AG10803 (cell line): ENCODE measurements at places on chromosomes 7 and 10.

GRCh38 chr7:27153526-27153925 lies 1.1 kb upstream of the HOXA3 start:
- DNase-seq = no peak

DNA sequence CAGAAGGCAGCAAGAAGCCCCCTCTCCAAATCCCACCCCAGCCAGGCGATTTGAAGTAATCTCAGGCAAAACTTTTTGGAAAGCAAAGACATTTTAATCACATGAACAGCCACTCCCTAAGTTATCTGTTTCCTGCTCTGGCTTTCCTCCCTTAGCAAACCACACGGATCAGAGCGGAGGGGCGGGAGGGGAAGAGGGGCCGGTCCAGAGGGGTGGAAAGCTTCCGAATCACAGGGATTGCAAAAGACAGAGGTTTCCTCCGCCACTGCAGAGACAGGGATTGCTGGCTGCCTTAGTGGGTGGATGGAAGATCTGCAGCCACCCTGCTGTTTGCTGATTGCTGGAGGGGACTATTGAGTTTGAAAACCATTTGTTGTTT lies 41.2 kb downstream of the ZCCHC24 start:
- DNase-seq = peak; percentile 89

DNA sequence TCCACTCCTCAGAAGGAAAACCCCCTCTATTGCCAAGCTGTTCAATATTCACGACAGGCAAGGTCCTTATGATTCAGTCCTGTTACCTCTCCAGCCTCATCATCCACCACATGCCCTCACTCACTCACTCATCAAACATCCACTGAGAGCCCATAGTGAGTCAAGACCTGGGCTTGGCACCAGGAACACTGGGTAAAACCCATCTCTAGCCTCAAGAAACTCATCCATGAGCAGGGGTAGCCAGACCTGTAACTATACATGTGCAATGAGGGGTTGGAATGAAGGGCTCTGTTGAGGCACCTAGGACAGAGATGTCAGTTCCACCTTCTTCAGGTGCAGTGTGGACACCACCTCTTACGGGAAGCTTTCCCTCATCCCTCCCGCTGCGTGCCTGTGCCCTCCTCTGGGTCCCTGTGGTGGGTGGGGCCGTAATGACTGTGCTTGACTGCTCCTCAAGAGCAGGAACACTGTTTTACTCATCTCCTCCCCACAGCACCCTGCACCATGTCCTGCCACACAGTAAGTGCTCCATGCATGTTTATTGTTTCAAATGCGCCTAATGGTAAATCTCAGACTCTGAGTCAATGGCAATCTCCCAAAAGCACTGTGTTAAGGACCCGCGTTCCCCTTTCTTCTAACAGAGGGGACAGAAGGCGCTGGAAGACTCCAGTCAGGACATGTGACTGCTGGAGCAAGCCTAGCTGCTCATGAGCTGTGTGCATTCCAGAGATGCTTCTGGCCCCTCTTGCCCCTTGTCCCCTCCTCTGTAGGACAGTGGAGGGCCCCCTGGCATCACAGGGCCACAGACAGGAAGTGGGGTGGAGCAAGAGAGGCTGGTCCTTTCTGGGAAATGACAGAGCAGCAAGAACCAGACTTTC lies 95.4 kb downstream of the HIPK2 start:
- DNase-seq = peak; percentile 70

DNA sequence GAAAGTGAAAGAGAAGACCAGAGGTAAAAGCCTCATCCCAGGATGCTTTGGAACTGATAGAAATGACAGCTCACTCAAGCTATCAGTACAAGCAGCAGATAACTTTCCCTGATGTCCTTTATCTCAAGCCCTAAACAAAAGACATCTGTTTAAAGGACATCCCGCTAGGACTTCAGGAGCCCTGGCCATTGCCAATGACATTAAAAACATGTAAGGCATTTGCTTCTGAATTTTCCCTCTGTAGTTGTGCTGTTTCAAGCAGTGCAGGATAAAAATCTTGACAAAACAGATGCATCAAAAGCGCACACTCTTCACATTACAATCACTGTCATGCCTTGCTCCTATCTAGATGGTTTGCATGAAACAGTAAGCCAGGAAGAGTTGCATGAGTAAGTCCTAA lies 159.8 kb downstream of the AOAH start:
- DNase-seq = no peak

DNA sequence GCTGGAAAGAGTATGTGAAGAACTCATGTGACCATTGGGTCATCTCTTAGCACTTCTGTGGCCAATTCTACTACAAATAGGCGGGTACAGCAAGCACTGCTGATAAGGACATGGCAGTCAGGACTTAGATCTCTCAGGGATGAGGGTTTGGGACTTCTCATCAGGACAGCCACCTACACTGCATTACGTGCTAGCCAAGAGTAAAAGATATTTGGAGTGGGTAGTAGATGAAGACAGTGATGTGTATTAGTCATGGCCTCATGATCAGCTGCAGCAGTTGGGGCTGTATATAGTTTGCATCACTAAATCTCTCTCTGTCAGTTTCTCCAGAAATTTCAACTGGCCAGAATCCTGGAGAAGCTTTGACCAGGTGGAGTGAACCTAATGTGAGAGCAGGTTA lies 9.2 kb downstream of the TAS2R60 start:
- no peak for DNase-seq

- peak; percentile 87 for DNase-seq
Measured at GRCh38 chr7:18916826-18917225, 200.6 kb downstream of the TWIST1 start.

GRCh38 chr7:82823073-82823472 lies 339.6 kb downstream of the PCLO start:
- DNase-seq = no peak

- DNase-seq = no peak
Measured at GRCh38 chr10:120541984-120542383, 85.0 kb downstream of the PLPP4 start.

GRCh38 chr7:33444511-33444910 lies 315.1 kb downstream of the BBS9 start:
- peak; percentile 59 for DNase-seq

DNA sequence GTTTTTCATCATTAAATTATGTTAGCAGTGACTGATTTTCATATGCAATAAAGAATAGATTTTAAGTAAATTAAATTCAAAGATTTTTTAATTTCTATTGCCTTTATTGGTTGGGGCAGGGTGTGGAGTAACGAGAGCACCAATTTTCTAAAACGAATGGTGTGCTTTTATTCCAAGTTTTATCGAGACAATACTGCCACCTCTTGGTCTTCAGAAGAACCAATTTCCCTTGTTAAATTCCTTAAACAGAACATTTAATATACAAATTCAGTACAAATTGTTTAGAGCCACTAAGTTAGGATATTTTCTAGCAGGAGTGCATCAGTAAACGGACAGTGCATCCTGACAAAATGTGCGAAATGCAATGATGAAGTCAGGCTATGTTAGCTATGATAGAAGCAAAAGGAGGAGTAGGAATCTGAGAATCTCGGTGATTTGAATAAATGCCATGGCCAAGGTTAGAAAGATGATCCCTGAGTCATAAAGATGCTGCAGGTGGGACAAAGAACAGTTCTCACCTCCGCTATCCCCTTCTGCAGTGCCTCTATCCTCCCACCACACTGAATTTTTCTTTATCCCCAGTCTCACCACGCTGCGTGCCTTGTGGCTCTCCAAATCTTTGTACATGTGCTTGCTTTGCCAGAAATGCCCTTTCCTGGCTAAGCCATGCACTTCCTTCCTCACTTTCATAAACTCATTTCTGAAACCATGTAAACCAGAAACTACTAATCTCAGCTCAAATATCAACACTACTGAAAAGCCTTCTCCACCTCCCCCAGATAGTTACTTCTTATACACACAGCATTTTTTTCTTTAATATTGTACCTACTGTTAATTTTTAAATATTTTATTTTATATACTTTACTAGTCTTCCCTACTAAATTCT lies 31.9 kb upstream of the AGBL3 start:
- peak; percentile 42 for DNase-seq

- no peak for DNase-seq
Measured at GRCh38 chr7:157117796-157118195, 20.9 kb upstream of the UBE3C start.

DNA sequence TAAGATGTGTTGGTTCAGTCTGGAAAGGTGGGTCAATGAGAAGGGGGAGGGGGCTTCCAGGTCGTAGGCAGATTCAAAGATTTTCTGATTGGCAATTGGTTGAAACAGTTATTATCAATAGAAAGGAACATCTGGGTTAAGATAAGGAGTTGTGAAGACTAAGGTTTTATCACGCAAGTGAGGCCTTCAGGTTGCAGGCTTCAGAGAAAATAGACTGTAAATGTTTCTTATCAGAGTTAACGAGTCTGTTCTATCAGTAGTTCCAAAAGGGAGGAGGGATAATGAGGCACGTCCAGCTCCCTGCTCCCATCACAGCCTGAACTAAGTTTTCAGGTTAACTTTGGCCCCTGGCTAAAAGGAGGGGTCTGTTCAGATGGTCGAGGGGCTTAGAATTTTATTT lies 11.1 kb upstream of the CFAP46 start:
- no peak for DNase-seq

DNA sequence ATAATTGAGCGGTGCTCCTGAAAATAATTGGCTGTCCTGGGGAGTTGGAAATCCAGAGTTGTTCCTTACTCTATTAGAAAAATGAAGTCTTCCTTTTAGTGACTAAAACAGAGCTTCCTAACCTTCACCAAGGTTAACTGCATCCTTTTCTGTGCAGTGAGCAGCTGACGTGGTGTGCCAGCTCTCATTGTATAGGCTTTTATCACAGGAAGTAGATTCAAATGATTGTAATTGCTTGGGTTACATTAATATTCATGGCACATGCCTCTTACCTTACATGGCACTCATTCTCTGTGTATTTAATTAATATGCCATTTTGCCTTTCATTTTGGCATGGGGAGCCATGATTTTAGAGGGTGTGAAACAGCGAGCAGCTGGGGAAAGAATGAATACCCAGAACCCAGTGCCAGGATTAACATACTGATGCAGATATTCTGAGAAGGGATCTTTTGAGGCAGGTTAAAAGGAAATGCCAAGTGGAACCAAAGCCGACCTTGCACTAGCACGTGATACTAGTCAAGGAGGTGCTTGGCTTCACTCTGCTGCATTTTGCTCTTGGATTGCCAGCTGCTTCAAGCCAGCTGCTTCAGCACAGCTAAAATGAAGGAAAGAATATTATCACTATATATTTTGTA lies 115.3 kb downstream of the ST7 start:
- DNase-seq = no peak

DNA sequence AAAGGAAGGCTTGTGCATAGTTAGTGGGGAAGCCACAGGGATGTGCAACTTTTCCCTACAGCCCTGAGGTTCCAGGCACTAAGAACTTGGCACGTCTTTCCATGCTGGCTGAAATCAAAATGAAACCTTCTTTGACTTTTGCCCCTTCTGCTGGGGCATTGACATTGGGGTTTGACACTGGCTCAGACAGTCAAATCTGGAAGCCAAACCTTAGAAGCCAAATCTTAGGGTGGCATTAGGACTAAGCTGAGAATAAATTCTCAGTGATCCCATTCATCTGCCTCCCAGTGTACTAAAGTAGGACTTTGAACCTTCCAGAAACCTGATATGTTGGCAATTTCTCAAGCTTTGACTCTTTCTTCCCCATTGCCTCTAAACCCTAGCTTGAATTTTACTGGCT lies 31.3 kb upstream of the INSYN2A start:
- DNase-seq = no peak

GRCh38 chr7:9498303-9498702 lies 1064.9 kb downstream of the NXPH1 start:
- DNase-seq = no peak

GRCh38 chr10:23016636-23017035 lies 78.7 kb upstream of the MSRB2 start:
- no peak for DNase-seq

GRCh38 chr10:50582046-50582445 lies 41.7 kb downstream of the SGMS1 start:
- peak; percentile 14 for DNase-seq

DNA sequence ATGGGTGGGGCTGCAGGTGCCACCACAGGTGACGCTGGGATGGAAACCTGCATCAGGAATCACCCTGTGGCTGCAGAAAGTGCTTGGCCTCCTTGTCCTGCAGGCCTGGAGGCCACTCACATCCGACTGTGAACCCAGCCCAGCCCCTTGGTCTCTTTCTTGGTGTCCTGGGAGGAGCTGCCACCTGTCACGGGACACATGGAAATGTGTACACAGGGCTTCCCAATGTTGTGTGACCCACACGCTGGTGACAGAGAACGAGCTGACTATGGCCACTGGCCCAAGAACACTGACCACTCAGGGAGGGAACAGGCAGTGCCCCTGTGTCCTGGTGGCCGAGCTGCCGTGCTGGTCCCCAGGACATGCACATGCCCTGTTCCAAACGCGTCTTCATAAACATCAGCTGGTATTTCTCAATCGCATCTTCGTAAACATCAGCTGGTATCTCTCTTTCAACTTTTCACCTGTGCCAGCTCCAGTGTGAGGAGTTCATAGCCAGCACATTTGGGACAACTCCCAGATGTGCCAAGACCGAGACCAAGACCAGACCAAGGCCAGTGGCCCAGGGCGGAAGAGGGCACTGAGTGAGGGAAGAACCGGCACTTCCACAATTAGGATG lies 57.9 kb upstream of the INPP5A start:
- DNase-seq = no peak

DNA sequence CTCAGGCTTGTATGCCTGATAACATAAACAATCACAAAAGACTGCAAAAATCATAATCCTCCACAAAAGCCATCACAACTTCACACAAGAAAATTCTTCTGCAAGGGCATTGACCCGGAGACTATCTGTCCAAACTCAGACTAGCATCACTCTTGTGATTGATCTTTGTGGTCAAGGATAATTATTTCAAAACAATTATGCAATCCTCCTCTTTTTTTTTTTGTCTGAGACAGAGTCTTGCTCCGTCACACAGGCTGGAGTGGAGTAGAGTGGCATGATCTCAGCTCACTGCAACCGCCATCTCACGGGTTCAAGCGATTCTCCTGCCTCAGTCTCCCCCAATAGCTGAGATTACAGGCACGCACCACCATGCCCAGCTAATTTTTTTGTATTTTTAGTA lies 22.2 kb downstream of the CDNF start:
- peak; percentile 11 for DNase-seq

- no peak for DNase-seq
Measured at GRCh38 chr10:132943058-132943790, 854 bp upstream of the CFAP46 start.

- DNase-seq = no peak
Measured at GRCh38 chr7:114970308-114970707, 48.4 kb downstream of the MDFIC start.

DNA sequence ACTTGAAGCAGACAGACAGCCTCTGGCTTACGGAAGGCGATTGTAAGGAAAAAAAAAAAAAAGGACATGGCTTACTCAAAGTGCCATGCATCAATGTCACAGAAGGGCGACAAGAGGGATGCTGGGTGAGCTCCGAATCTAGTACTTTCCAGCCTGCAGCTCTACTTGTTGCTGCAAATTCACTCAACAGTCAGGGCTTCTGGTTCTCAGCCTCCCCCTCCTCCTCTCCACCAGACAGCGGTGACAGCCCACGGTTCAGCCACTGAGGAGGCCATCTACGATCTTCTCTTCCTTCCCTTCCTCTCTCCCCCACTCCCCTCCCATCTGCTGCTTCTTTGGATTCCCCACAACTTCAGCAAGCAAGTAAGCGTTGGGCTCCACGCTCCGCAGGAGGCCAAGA lies 63.5 kb downstream of the PRKAG2 start:
- no peak for DNase-seq
